Stimulated activated CD8-positive, alpha-beta memory T cell treated with anti-CD3 and anti-CD28 coated beads, Interleukin-4, amount 100 ng/mL, for 4 hours (primary cell): ENCODE measurements at places on chromosomes 1 and 21.

- DNase-seq: no peak
Measured at GRCh38 chr1:74357756-74358155, 122.6 kb downstream of the TNNI3K start.

DNA sequence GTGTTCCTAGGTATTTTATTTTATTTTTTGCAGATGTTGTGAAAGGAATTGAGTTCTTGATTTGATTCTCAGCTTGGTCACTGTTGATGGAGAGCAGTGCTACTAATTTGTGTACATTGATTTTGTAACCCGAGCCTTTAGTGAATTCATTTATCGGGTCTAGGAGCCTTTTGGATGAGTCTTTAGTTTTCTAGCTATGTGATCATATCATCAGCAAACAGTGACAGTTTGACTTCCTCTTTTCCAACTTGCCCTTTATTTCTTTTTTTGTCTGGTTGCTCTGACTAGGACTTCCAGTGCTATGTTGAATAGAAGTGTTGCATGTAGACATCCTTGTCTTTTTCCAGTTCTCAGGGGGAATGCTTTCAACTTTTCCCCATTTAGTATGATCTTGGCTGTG is 138.9 kb downstream of the LHX8 start:
- no peak for DNase-seq

DNA sequence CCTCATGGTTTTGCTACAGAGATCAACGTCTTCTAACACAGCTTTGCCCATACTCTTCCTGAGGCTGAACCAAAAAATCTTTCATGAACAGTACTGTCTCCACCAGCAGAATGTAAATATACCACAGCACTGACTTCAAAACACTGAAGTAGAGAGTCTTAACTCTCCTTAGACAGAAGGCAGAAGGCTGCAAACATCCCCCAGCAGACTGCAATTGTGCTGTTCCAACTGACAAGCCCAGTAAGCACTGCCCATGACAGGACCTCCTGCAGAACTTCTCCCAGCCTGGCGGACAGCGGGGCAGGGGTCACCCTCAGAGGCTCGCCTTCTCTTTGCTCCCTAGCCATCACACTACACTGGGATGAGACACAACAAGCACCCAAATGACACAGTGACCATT is 218.7 kb downstream of the RERE start:
- DNase-seq: no peak

DNA sequence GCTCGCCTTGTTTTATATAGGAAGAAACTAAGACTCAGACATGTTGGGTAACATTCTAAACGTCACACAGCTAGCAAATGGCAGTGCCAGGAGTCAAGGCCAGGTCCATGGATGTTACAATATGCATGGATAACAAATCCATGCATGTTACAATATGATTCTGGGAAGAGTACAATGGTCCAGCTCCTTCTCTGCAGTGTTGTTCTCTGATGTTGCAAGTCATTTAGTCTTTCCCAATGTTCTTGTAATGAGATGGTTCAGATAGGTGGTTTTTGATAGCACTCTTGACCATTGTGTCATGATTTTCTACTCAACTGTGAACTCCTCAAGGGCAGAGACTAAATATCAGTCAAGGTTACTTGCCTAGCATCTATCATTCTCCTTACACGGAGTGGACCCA is 15.7 kb upstream of the LRRN2 start:
- DNase-seq: no peak

GRCh38 chr21:41562101-41563000 is 54.4 kb upstream of the TMPRSS2 start:
- DNase-seq: no peak

GRCh38 chr1:18936814-18937481 is 19.5 kb downstream of the IFFO2 start:
- no peak for DNase-seq
